Putamen (tissue), 1 donor: ENCODE measurements at places on chromosomes 3 and 15.

- no peak for DNase-seq
Observed at GRCh38 chr3:30893678-30894325, 659 bp downstream of the GADL1 start.

DNA sequence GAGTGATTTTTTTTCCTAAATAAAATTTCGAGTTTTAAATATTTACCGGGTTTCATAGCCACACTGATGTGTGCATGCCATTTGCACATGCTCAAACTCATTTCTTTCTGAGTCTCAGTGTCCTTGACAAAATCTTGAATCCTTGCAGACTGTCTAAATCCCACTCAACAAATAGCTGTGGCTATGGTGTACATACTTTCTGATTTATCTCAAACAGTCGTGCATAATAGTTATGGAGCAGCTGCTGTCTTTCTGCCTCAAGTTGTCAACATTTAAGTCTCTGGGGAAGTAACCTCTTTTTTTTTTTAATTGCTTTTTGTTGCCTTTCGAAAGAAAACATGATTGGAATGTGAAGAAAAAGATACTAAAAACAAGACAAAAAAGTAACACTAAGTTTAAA is 52.8 kb upstream of the UTS2B start:
- no peak for DNase-seq

GRCh38 chr15:90478846-90479481 is 50.8 kb upstream of the CRTC3 start:
- DNase-seq = no peak

GRCh38 chr15:60585743-60586708 is 107.1 kb upstream of the ICE2 start:
- DNase-seq = peak; percentile 70

GRCh38 chr3:194739498-194740284 is 54.0 kb downstream of the FAM43A start:
- DNase-seq = no peak

DNA sequence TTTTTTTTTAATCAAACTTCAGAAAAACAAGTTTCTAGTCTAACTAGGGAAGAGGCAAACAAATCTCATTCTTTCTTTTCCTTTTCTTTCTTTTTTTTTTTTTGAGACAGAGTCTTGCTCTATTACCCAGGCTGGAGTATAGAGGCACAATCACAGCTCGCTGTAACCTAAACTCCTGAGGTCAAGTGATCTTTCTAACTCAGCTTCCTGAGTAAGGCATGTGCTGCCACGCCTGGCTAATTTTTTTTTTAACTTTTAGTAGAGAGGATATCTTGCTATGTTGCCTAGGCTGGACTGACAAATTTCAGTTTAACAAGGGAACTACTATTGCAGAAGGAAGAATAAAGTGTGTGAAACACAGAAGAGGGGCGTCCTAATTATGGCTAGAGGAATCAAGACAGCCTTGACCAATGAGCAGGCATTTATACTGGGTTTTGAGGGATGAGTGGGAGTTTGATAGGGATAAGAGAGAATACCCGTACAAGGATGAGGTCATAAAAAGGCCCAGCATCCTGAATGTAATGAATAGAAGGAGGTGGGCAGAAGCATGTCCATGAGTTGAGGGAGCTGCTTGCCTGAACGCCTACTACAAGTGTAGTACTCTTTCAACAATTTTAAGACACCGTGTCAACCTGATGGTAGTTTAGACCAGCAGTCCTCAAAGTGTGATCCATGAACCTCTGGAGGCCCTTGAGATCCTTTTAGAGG is 6.7 kb upstream of the ZFAND6 start:
- no peak for DNase-seq

DNA sequence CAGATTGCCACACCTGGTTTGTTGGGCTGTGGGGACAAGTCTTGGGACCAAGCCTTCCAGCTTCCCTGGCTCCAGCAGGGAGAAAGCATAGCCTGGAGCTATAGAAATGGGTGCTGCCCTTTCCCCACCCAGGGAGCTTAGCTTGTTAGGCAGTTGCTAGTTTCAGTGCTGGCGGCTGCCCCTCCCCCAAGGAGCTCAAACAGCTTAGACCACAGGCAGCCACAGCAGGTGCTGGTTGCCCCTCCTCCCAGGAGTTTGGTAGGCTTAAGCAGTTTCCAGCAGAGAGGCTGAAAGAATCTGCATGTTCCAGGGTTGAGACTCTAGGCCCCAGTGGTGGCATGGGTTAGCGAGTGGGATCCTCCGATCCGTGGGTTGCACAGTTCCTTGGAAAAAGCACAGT is 889.7 kb downstream of the IGSF11 start:
- no peak for DNase-seq

DNA sequence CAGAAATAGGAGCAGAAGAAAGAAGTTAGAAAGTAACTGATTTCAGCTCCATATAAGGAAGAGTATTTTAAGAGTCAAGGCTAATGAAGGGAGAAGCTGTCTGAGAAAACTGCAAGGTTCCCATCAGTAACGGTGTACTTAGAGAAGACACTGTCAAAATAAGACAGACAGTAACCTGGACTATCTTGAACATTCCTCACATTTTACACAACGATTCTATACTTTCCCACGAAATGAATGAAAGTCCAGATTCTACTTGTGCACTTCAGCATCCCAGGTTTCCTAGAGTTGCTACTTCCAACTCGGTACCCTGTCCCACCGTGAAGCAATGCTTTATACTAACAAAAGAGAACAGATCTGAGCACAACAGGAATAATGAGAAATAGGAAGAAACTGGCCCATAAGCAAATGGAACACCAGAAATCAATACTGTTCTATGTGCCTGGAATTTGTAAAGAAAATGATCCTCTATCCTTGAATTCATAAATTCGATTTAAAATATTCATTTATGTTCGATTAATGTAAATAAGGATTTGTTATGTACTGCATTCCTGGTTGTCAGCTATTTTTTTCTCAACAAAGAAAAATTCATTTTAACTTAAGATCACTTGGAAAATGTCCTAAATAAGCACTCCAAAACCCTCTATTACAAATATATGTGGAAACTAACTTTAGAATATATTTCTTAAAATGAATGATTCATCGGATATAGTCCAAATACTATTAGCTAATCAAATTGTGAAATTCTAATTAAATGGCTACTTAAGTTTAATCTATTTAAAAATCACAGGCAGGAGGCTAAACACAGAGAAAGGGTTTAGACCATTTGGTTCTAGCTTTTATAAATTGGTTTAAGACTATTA is 1.5 kb downstream of the C3orf70 start:
- no peak for DNase-seq

GRCh38 chr15:89446255-89446891 is 50.0 kb downstream of the RHCG start:
- no peak for DNase-seq
